ENCODE measurements at places on chromosomes 7 and 10. TPM values are rescaled to one million over a fixed set of nuclear protein-coding genes. Genes with fewer than 3 reads are reported as not detected.

Gene DDC
- 1.9 TPM for total RNA-seq

Gene AOAH
- not detected for total RNA-seq

Gene IKZF1
- not detected for total RNA-seq

Gene HKDC1
- total RNA-seq, result 15.2 TPM

Gene SPDYE9
- total RNA-seq, result not detected

Gene CDHR3
- total RNA-seq, result 5.4 TPM

Gene FBXO24
- total RNA-seq, result 0.15 TPM

Gene ATP6V1F
- total RNA-seq, result 251 TPM

Gene STAG3
- total RNA-seq, result 0.22 TPM

Gene ZNF716
- total RNA-seq, result not detected

Gene SFTPA2
- total RNA-seq, result not detected

Gene OPALIN
- total RNA-seq, result not detected

Gene PNLIPRP2
- not detected for total RNA-seq

Gene NUTM2E
- total RNA-seq, result 0.53 TPM

Gene FGFR2
- total RNA-seq, result 0.36 TPM

Gene ADAM22
- 0.38 TPM for total RNA-seq

Gene AKR1D1
- not detected for total RNA-seq

Gene RASA4
- total RNA-seq, result 1.7 TPM

Gene UBTD1
- total RNA-seq, result 19.4 TPM

Gene GPR85
- not detected for total RNA-seq

Gene HOXA6
- 1.8 TPM for total RNA-seq

Gene SLC16A12
- total RNA-seq, result 0.05 TPM

Gene NKX6-2
- total RNA-seq, result 0.27 TPM

Gene NANOS1
- 3.2 TPM for total RNA-seq

Gene PLAC9
- total RNA-seq, result not detected

Gene NCF1
- 0.09 TPM for total RNA-seq

Gene C10orf62
- not detected for total RNA-seq

Gene SNCG
- 14.6 TPM for total RNA-seq

Gene ENTPD7
- total RNA-seq, result 13.9 TPM

Gene ADO
- total RNA-seq, result 23.0 TPM

Gene RBP4
- 8.8 TPM for total RNA-seq

Gene MYO1G
- total RNA-seq, result 0.14 TPM

Gene DUS4L
- total RNA-seq, result 10.1 TPM

Gene PLCE1
- total RNA-seq, result 5.8 TPM

Gene PRSS37
- total RNA-seq, result not detected

Gene ACSM6
- not detected for total RNA-seq

Gene CLEC5A
- total RNA-seq, result not detected

Gene AKR1C2
- total RNA-seq, result 4,175 TPM

Gene HTR5A
- total RNA-seq, result not detected

Gene LEP
- total RNA-seq, result not detected

Gene SRRM3
- total RNA-seq, result 10.0 TPM

Gene RRP12
- 58.8 TPM for total RNA-seq

Gene ZNF467
- total RNA-seq, result 1.6 TPM

Gene FKBP6
- not detected for total RNA-seq

Gene OR2A1
- total RNA-seq, result not detected

Measured in A549 treated with CORT108297 at 1 μM for 4 hours (cell line).